ENCODE measurements at places on chromosomes 2 and 18.
A peak's percentile ranks its signal among the peaks of the same experiment; 100 is the strongest.

DNA sequence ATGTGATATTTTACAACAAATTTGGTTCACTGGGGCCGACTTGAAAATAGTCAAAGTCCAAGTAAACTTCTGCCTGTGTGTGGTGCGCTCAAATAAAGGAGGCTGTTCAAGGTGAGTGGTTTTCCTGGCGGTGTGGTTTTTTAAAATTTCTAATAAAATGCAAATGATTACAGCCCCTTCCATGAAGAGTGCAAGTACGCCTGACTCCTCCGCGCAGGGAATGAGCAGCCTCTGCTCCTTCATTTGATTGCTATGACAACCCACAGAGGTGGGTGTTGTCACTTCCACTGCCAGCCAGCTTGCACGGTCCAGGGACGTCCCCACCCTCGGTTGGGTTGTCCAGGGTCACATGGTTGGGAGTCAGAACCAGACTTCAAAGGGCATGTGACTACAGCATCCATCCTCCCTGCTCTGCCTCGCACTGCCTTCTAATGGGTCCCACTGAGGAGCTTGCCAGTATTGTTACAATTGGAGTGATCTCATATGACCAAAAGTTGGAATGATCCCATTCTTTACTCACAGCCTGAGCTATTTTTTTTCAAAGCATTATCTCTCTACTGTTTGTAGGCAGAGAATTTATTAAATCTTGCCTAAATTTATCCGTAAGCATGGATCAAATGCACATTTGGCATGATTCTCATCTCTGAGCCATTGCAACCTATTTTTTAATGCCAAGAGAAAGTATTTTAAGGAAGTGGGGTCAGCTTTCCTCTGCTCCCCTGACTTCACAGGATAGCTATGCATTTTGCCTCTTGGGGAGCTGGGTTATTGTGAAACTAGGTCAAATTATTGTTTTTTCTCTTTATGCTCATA lies 121.3 kb downstream of the AGAP1 start:
- peaks cover 2% of the 10 kb centered on the region for H3K4me1 ChIP-seq
- DNase-seq, result no peak
- peaks cover 2% of the 10 kb centered on the region for H3K27me3 ChIP-seq
- no peak overlapping the region for H3K4me3 ChIP-seq
- no peak overlapping the region for H3K27ac ChIP-seq

GRCh38 chr18:14941256-14941655 lies 193.3 kb downstream of the ANKRD30B start:
- DNase-seq, result no peak
- no peaks in the 10 kb centered on the region for H3K4me1 ChIP-seq
- no peak overlapping the region for H3K27ac ChIP-seq
- no peaks in the 10 kb centered on the region for H3K36me3 ChIP-seq
- H3K4me3 ChIP-seq, result no peak overlapping the region

- no peak for DNase-seq
- H3K36me3 ChIP-seq, result no peaks in the 10 kb centered on the region
- no peak overlapping the region for H3K27ac ChIP-seq
- H3K4me3 ChIP-seq, result no peak overlapping the region
These were observed 160.8 kb downstream of the FHOD3 start for GRCh38 chr18:36458306-36458705.

DNA sequence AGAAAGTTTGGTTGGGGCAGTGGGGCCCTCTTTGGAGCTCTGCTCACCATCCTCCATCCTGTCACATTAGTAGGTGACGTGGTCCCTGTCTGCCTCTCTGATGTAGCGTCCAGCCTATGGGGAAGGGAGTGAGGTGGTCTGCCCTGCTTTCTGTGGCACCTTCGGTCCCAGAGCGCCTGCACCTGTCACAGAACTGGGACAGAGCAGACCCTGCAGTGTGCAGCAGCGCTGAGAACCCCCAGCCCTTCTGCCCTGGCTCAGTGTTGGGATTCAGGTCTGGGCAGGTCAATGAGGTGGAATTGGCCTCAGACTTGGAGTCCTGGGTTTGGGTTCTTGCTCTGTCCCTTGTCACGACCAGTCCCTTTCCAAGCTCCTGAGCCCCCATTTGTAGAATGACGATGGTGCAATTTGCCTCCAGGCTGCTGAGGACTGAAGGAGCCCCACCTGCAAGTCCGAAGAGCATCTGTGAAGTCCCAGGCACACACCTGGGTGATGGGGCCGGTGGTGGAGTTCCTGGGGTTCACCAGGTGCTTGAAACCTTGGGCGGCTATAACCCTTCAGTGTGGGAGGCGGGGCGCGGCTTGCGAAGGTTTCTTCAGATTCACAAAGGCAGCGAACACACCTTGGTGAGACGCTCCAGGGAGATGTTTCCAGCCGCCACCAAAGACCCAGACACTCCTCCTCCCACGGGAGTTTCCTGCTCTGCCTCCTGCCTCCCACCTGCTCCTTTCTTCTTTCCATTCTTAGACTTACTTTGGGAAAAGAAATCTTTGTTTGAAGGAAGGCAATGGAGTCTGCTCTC lies 265.4 kb upstream of the HDAC4 start:
- peaks cover 14% of the 10 kb centered on the region for H3K27me3 ChIP-seq
- H3K27ac ChIP-seq, result no peak overlapping the region
- H3K4me3 ChIP-seq, result no peak overlapping the region

- DNase-seq, result no peak
- H3K27me3 ChIP-seq, result no peaks in the 10 kb centered on the region
- no peaks in the 10 kb centered on the region for H3K36me3 ChIP-seq
- H3K4me3 ChIP-seq, result peak overlapping the region; percentile 54
- no peak overlapping the region for H3K27ac ChIP-seq
These were observed 80.6 kb downstream of the GFPT1 start for GRCh38 chr2:69306393-69306821.

GRCh38 chr2:127308586-127309138 lies 14.7 kb upstream of the ERCC3 start:
- peaks cover 2% of the 10 kb centered on the region for H3K27me3 ChIP-seq
- peaks cover 24% of the 10 kb centered on the region for H3K36me3 ChIP-seq
- H3K4me1 ChIP-seq, result no peaks in the 10 kb centered on the region
- no peak overlapping the region for H3K4me3 ChIP-seq
- DNase-seq, result no peak

GRCh38 chr18:12742453-12742852 lies 39.6 kb downstream of the PSMG2 start:
- no peaks in the 10 kb centered on the region for H3K4me1 ChIP-seq
- H3K36me3 ChIP-seq, result no peaks in the 10 kb centered on the region
- H3K4me3 ChIP-seq, result no peak overlapping the region
- DNase-seq, result no peak
- H3K27me3 ChIP-seq, result no peaks in the 10 kb centered on the region
- H3K27ac ChIP-seq, result no peak overlapping the region

- H3K4me3 ChIP-seq, result no peak overlapping the region
- no peaks in the 10 kb centered on the region for H3K36me3 ChIP-seq
- no peak overlapping the region for H3K27ac ChIP-seq
These were observed 323.4 kb upstream of the RBMS1 start for GRCh38 chr2:160816916-160817499.

- DNase-seq, result no peak
- no peak overlapping the region for H3K27ac ChIP-seq
- H3K4me3 ChIP-seq, result no peak overlapping the region
- no peaks in the 10 kb centered on the region for H3K36me3 ChIP-seq
- H3K4me1 ChIP-seq, result peaks cover 2% of the 10 kb centered on the region
- peaks cover 2% of the 10 kb centered on the region for H3K27me3 ChIP-seq
These were observed 156.1 kb downstream of the MYO1B start for GRCh38 chr2:191401287-191401686.

GRCh38 chr2:36578343-36579296 lies 19.3 kb downstream of the FEZ2 start:
- no peaks in the 10 kb centered on the region for H3K4me1 ChIP-seq
- H3K27me3 ChIP-seq, result no peaks in the 10 kb centered on the region
- no peak overlapping the region for H3K4me3 ChIP-seq
- peaks cover 43% of the 10 kb centered on the region for H3K36me3 ChIP-seq

- H3K27ac ChIP-seq, result no peak overlapping the region
- DNase-seq, result no peak
- peaks cover 6% of the 10 kb centered on the region for H3K27me3 ChIP-seq
- no peaks in the 10 kb centered on the region for H3K4me1 ChIP-seq
- no peak overlapping the region for H3K4me3 ChIP-seq
These were observed 25.4 kb upstream of the CHN1 start for GRCh38 chr2:175030380-175031271.

DNA sequence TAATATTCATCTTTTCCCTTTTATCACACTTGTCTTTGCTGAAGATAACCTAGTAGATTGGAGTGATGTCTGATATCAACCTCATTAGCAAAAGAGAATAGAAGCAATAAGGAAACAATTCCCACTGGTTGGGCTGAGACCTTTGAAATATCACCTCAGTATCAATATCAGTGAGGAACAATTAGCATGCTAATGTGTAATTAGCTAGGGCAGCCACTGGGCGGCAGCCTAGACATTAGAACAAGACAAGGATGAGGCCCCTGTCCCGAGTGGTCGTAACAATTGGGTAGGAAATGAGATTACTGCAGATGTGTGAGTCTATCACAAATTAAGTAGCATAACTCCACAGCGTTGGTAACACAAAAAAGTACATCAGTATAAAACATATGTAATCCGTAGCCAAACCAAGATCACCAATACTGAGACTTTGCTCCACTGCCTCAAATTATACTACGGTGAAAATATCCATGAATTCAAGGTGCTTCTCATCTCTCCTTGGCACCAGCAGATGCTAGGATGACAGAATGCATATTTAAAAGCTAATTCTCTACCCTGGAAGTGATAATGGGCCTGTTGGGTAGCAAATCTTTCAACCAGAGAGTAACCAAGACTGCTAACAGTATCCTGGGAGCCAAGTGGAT lies 99.1 kb downstream of the ALPK2 start:
- no peaks in the 10 kb centered on the region for H3K36me3 ChIP-seq
- peak; percentile 58 for DNase-seq
- no peak overlapping the region for H3K4me3 ChIP-seq
- no peaks in the 10 kb centered on the region for H3K27me3 ChIP-seq
- no peaks in the 10 kb centered on the region for H3K4me1 ChIP-seq
- no peak overlapping the region for H3K27ac ChIP-seq

GRCh38 chr2:54942373-54942772 lies 107.9 kb downstream of the RTN4 start:
- no peak overlapping the region for H3K4me3 ChIP-seq
- H3K4me1 ChIP-seq, result peaks cover 37% of the 10 kb centered on the region
- DNase-seq, result peak; percentile 85
- no peaks in the 10 kb centered on the region for H3K27me3 ChIP-seq
- H3K36me3 ChIP-seq, result peaks cover 3% of the 10 kb centered on the region

GRCh38 chr2:229454934-229455631 lies 184.0 kb upstream of the PID1 start:
- no peak for DNase-seq
- H3K36me3 ChIP-seq, result no peaks in the 10 kb centered on the region
- no peaks in the 10 kb centered on the region for H3K4me1 ChIP-seq
- no peak overlapping the region for H3K4me3 ChIP-seq
- H3K27ac ChIP-seq, result no peak overlapping the region

GRCh38 chr18:7632152-7633098 lies 65.3 kb downstream of the PTPRM start:
- no peak overlapping the region for H3K4me3 ChIP-seq
- H3K36me3 ChIP-seq, result no peaks in the 10 kb centered on the region
- no peaks in the 10 kb centered on the region for H3K4me1 ChIP-seq
- no peak for DNase-seq
- no peak overlapping the region for H3K27ac ChIP-seq

- no peak overlapping the region for H3K27ac ChIP-seq
- no peak overlapping the region for H3K4me3 ChIP-seq
- no peak for DNase-seq
- H3K27me3 ChIP-seq, result peaks cover 3% of the 10 kb centered on the region
These were observed 42.2 kb downstream of the TPO start for GRCh38 chr2:1455466-1455865.

DNA sequence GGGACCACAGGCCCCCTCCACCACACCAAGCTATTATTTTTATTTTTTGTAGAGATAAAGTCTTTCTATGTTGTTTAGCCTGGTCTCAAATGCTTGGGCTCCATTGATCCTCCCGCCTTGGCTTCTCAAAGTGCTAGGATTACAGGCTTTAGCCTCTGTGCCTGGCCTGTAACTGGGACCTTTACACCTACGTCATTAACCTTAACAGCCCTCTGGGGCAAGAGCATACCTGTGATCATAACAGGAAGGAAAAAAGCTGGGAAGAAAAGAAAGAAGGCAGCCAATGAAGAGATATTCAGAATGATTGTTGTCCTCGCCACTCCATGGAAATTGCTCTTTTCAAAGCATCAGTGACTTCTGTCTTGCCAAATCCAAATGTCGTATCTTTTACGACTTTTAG lies 338.2 kb downstream of the LRRTM1 start:
- H3K27ac ChIP-seq, result no peak overlapping the region
- H3K4me1 ChIP-seq, result no peaks in the 10 kb centered on the region
- no peaks in the 10 kb centered on the region for H3K36me3 ChIP-seq
- no peak overlapping the region for H3K4me3 ChIP-seq
- peaks cover 2% of the 10 kb centered on the region for H3K27me3 ChIP-seq
- DNase-seq, result no peak

DNA sequence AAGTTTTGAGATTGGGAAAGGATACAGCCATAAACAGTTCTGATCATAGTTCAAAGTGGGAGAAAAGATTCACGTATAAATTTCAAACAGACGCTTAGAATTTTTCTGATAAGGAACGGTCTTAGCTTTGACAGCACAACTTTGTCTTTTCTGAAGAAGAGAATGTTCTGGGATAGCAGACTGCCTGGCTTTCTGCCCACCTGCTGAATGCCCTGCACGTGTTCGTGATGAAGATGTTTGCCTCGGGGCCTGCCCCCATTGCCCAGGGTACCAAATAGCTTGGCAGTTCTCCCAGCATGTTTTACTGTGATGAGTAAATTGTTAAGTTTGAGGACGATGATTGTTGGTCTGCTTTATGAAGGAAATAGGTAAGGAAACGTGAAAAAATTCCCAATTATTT lies 4.6 kb downstream of the MRPL33 start:
- H3K27ac ChIP-seq, result no peak overlapping the region
- H3K27me3 ChIP-seq, result peaks cover 2% of the 10 kb centered on the region
- peaks cover 38% of the 10 kb centered on the region for H3K4me1 ChIP-seq
- H3K4me3 ChIP-seq, result no peak overlapping the region
- DNase-seq, result no peak

GRCh38 chr2:178650554-178650953 lies 156.7 kb downstream of the TTN start:
- no peak overlapping the region for H3K4me3 ChIP-seq
- no peak for DNase-seq
- H3K36me3 ChIP-seq, result peaks cover 6% of the 10 kb centered on the region
- H3K27ac ChIP-seq, result no peak overlapping the region

DNA sequence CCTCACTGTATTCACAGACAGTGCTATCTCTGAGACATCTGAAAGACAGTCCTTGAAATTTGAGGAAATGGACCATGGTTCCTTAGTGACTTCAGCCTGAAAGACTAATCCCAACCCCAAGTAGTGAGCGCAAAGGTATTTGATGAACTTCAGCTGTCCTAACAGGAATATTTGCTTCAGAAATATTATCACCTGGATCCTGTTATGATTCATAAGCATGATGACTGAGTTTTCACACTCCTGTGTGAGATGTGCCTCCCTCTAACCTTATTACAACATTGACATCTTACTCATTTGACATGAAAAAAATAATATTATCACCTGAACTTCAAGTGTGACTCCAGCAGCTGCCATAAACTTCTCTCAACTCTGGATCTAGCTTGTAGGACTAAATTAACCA lies 11.6 kb upstream of the MRPL19 start:
- DNase-seq, result no peak
- H3K27me3 ChIP-seq, result peaks cover 4% of the 10 kb centered on the region
- no peak overlapping the region for H3K4me3 ChIP-seq
- H3K4me1 ChIP-seq, result no peaks in the 10 kb centered on the region
- no peaks in the 10 kb centered on the region for H3K36me3 ChIP-seq

- no peak for DNase-seq
- no peak overlapping the region for H3K4me3 ChIP-seq
- no peaks in the 10 kb centered on the region for H3K36me3 ChIP-seq
- no peaks in the 10 kb centered on the region for H3K4me1 ChIP-seq
- H3K27ac ChIP-seq, result no peak overlapping the region
These were observed 14.7 kb upstream of the DAW1 start for GRCh38 chr2:227856697-227857096.

Measured in immature natural killer cell (primary cell).